ENCODE measurements at places on chromosomes 4 and X.

- no peak for DNase-seq
Observed at GRCh38 chr4:47784222-47784621, 53.6 kb downstream of the CORIN start.

DNA sequence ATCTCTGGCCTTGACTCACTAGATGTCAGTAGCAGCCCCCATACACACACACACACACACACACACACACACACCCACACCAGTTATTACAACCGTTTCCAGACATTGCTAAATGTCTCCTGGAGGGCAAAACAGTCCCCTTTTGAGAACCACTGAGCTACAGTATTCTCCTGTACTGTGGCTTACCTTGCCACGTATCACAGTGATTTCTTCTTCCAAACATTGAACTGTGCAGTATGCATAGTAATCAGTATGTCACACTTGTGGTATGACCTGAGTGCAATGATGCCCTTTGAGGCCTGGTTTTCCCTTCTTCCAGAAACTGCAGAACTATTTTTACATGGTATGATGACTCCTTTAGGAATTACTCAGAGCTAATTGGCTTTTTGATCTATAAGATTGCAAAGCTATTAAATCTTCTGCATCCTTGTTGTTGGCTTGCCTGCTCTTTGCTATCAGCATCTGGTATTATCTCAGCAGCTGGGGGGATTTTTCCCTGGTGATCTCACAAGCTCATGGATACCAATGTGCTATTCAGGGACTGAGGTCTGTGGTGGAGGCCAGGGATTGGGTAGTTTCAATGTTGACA is 3.6 kb upstream of the THOC2 start:
- no peak for DNase-seq

DNA sequence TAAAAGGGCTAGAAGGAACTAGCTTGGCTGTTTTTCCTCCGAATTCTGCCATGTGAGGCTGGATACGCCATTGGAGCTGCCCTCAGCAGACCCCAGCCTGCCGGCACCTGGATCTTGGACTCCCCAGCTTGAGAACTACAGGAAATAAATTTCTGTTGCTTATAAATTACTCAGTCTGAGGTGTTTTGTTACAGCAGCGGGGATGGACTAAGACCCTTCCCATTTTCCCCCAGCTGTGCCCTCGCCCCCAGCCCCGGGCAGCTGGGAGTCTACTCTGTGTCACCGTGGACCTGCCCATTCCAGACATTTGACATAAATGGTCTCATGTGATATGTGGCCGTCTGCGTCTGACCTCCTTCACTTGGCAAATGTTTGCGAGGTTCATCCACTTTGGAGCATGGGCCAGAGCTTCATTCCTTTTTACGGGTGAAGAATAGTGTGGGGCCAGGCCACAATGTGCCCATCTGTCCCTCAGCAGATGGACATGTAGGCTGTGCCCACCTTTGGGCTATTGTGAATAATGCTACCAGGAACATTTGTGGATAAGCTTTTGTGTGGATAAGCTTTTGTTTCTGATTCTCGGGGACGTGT is 30.7 kb upstream of the SPON2 start:
- no peak for DNase-seq

DNA sequence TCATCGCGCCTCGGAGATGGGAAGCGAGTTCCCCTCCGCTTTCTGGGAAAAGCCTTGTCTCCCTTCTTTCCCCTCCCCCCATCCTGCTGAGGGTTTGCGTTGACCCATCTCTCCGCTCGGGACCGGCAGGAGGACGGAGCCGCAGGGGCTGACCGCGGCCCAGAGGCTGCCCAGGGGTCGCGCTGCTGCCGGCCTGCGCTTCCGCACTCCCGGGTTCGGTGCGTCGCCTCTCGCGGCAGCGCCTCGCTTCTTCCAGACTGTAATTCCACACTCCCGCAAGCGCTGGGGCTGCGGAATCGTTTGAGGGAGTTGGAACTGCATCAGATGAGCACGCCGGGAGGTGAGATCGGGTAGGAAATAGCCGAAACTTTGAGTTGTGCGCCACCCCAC is 88.3 kb downstream of the BCOR start:
- no peak for DNase-seq

- no peak for DNase-seq
Observed at GRCh38 chr4:141636771-141637460, 533 bp downstream of the IL15 start.

- DNase-seq = no peak
Observed at GRCh38 chrX:105543283-105543682, 279.1 kb upstream of the NRK start.

DNA sequence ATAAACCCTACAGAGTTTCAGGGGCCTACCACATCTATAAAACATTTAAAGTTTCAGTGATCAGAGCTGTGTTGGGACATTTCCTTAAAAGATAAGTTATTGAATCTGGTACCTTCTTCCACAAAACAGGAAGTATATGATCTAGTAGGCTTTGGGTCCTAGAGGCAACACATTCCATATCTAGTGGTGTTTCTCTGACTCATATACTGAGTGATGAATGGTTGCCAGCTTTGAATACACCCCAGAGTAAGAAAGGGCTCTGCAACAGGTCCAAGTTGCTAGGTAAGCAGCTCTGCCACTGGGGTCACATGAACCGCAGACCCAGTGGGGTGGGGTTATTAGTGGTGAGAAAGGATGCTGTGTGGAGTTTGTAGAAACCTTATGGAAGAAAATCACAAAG is 32.4 kb upstream of the BLTP1 start:
- DNase-seq = no peak

DNA sequence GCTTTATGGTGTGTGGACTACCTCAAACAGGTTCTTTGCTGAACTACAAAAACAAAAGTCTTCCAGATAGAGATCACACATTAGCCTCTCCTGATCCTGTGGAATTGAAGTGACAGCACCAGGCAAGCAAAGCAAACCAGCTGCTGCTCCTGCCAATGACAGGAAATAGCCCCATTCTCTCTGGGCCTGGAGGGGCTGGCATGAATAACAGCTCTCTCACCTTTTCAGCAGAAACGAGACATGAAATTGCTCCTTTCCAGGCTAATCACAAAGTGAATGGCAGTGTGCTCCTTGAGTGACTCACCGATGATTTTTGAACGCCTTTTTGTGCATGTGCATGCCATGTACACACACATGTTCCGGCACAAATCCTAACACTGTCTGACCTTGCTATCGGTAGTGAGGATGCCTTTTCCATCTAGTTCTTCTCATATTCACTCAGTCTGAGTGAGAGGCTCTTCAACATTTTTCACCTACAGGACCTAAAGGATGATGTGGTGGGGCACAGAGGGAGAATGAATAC is 24.4 kb downstream of the MFAP3L start:
- DNase-seq = no peak

DNA sequence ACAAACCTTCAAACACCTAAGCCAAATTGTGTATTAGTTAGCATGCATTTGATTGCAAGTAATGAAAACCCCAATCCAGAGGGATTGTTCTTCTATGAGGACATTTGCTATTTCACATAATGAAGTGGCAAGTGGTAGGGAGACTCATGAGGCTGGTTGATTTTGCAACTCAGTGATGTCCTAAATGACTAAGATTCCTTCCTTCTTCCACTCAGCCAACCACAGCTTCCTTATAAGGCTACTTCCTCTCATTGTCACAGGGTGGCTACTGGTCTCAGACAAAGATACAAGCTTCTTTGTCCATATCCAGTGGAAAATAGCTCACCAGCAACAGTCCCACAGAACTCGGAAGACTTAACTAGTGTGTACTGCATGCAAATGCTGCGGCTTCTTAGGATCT is 5.3 kb upstream of the OTC start:
- no peak for DNase-seq

DNA sequence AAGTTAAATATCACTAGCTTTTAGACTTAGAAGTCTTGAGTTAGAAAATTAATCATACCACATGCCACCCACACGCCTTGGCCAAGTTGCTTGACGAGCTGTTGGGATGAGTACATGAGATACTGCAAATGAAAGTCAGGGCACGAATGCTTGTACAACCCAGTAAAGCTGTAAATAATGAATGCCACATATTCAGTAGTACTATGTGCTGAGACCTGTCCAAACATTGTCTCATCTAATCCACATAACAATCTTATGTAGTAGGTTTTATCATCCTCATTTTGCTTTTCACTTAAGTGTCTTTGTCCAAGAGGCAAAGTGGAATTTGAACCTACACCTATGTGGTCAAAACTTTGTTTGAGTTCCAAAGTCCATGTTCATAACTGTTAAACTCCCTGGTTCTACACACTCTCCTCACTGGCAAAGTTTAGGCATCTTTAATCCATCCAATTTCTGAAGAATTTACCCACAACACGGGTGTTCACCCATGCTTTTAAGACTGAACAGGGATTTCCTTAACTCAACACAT is 74.1 kb downstream of the LDB2 start:
- DNase-seq = no peak

Data from stimulated activated CD8-positive, alpha-beta memory T cell treated with anti-CD3 and anti-CD28 coated beads, Interleukin-4, amount 100 ng/mL, for 1 hour (primary cell).